ENCODE measurements at places on chromosomes 3 and 15.

- no peak for DNase-seq
Measured at GRCh38 chr3:141328286-141329166, 39.8 kb upstream of the ZBTB38 start.

- no peak for DNase-seq
Measured at GRCh38 chr3:161222662-161223061, 1.6 kb downstream of the NMD3 start.

DNA sequence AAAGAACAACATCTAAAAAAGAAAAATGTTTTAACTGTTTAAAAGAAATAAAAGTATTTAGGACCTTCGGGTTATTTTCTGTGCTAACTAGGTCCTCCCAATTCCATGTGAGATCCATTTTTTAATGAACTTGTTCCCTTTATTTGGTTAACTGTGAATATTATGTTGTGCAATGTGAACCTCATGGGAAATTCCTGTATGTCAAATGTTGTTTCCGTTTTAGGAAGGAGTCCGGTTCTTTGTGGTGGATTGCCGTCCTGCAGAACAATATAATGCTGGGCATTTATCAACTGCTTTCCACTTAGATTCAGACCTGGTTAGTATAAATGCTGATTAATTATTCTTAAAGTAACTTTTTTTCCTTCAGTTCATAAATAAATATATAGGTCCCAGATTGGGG, 35.5 kb upstream of the NIT2 start:
- DNase-seq: no peak

- no peak for DNase-seq
Measured at GRCh38 chr3:31389939-31390338, 142.8 kb upstream of the STT3B start.

DNA sequence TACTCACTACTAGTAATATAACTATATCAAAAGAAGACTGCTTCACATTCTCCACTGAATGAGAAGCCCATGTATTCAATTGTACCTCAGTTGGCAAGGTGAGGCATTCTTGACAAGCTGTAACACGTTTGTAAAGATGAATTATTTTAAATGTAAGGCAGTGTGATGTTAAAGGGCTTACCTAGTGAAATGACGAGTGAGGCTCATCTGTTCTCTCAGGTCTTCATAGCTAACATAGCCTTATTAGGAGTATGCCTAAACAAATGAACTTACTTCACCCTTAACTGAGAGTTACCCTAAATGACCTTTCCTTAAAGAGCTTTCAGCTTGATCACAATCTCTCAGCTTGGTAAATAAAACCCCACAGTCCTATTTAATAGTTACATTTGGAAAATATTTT, 127.3 kb downstream of the FEZF2 start:
- DNase-seq: no peak

GRCh38 chr3:140546649-140547048, 131.2 kb upstream of the TRIM42 start:
- DNase-seq: no peak

DNA sequence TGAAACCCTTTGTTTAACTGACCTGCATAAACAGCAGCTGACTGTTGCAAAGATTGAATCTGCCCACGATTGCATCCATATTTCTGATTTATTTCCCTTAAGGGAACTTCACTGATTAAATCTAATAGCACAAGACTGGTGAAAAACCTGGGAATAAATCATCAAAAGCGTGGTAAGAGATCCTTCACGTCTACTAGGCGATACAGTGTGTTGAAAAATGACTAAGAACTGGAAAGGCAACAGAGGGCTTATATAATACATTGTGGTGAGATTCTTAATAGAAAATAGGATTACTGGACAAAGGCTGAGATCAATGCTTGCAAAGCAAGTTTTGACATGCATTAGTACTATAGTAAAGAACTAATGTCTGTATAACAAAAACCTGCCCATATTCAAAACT, 49.0 kb downstream of the POLQ start:
- DNase-seq: no peak

- DNase-seq: no peak
Measured at GRCh38 chr3:58556001-58556400, 19.0 kb upstream of the ACOX2 start.

GRCh38 chr3:141280690-141281089, 49.1 kb downstream of the PXYLP1 start:
- DNase-seq: no peak

DNA sequence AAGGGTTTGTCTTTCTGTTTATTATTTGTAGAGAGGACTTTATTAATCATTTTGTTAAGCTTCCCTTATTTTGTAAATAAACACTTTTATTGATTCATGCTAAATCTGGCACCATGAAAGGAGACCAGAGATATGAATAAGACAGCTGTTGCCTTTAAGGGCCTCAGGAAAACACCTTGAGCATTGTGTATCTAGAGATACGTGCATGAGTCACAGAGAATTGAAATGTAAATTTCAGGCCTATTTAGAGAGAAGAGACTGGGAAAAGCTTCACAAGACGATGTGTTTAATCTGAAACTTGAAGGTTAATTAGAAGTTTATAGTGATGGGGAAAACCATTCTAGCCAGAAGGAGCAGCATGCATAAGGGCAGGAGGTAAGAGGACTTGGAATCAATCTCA, 28.6 kb upstream of the UTS2B start:
- DNase-seq: no peak

GRCh38 chr3:141853629-141854168, 22.7 kb upstream of the ATP1B3 start:
- DNase-seq: no peak

GRCh38 chr3:47042231-47042791, 62.8 kb downstream of the NBEAL2 start:
- no peak for DNase-seq

DNA sequence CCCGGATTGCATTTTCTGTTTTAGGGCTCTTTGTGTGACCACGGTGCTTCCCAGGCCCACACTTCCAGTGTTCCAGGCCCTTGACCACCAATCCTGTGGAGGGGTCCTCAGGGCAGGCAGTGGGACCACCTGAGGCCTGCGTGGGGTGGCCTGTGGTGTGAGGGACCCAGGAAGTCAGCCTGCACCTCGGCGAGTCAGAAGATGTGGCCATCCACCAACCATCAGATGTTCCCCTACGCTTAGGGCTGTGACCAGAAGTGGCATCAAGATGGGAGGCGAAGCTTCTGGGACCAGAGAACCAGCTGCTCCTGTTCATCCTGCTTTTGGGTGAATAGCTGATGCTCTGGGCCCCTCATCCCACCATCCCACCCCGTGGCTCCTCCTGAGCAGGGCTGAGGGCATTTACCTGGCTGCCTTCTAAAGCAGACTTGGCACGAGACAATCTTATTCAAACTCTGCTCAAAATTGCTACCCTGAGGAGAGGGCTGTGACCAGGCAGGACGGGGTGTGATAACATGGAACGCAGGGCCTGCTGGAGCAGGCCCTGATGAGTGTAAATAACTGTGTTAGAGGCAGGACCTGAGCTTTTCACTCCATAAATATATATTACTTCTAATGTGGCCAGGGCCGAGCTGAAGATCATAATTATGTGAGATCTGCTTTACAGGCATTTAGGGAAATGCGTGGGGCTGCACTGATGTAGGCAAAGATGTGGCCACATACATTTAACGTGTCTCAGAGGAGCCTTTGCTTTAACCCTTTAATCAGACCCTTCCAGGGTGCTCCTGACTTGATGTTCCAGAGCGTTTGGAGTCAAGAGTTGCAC, 28.8 kb downstream of the SMAD3 start:
- no peak for DNase-seq

GRCh38 chr15:88627463-88627862, 6.3 kb downstream of the AEN start:
- no peak for DNase-seq

GRCh38 chr3:194675680-194676079, 3.7 kb upstream of the LSG1 start:
- no peak for DNase-seq

DNA sequence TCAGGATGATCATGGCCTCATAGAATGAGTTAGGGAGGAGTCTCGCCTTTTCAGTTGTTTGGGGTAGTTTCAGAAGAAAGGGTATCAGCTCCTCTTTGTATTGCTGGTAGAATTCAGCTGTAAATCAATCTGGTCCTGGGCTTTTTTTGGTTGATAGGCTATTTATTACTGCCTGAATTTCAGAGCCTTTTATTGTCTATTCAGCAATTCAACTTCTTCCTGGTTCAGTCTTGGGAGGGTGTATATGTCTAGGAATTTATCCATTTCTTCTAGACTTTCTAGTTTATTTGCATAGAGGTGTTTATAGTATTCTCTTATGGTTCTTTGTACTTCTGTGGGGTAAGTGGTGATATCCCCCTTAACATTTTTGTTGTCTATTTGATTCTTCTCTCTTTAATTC, 1024.2 kb downstream of the DIPK2A start:
- DNase-seq: no peak

DNA sequence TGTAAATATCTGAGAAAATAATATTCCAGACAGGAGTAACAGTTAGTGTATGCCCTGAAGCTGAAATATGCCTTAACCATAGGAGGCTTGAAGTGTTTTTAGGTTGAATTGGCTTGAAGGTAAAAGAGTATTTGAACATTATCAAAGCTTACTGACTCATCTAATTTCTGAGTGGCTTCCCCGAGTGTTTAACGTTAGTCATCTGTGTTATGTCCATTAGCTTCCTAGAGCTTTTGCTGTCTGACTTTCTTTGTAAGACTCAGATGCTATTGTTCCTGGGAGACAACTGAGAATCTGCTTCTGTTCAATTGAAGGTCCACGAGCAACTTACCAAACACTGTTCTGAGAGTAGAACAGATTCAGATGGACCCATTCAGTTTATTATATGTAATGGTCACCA, 656.8 kb upstream of the NECTIN3 start:
- no peak for DNase-seq

- no peak for DNase-seq
Measured at GRCh38 chr3:29144361-29144760, 136.5 kb upstream of the RBMS3 start.

GRCh38 chr3:46609212-46609721, 3.1 kb upstream of the FAM240A start:
- no peak for DNase-seq

DNA sequence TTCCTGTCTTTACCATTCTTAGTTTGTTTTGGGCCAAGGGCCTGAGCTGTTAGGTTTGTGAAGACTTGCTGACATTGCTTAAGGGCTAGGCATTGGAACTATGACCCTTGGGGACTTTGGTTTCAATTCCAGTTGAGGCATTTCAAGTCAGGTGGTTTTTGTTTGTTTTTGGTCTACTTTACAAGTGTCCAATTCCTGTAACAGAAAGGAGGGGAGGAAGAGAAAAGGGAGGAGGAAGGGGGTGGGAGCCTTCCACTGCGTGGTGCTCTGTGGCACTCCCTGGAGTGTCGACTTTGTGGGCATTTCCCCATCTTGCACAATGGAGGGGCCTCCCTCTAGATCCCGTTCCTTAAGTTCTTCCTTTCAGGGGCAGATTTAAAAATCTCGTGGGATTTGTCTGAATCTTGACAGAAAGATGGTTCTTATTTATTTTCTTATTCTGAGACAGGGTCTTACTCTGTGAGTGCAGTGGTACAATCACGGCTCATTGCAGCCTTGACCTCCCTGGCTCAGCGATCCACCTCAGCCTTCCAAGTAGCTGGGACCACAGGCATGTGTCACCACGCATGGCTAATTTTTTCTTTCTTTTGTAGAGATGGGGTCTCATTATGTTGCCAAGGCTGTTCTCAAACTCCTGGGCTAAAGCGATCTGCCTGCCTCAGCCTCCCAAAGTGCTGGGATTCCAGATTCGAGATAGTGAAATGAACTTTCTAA, 59.5 kb upstream of the RYK start:
- DNase-seq: no peak

DNA sequence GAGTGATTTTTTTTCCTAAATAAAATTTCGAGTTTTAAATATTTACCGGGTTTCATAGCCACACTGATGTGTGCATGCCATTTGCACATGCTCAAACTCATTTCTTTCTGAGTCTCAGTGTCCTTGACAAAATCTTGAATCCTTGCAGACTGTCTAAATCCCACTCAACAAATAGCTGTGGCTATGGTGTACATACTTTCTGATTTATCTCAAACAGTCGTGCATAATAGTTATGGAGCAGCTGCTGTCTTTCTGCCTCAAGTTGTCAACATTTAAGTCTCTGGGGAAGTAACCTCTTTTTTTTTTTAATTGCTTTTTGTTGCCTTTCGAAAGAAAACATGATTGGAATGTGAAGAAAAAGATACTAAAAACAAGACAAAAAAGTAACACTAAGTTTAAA, 52.8 kb upstream of the UTS2B start:
- DNase-seq: no peak

- no peak for DNase-seq
Measured at GRCh38 chr3:100060685-100061484, 53.4 kb downstream of the FILIP1L start.

GRCh38 chr15:92304223-92304975, 89.3 kb upstream of the ST8SIA2 start:
- no peak for DNase-seq

DNA sequence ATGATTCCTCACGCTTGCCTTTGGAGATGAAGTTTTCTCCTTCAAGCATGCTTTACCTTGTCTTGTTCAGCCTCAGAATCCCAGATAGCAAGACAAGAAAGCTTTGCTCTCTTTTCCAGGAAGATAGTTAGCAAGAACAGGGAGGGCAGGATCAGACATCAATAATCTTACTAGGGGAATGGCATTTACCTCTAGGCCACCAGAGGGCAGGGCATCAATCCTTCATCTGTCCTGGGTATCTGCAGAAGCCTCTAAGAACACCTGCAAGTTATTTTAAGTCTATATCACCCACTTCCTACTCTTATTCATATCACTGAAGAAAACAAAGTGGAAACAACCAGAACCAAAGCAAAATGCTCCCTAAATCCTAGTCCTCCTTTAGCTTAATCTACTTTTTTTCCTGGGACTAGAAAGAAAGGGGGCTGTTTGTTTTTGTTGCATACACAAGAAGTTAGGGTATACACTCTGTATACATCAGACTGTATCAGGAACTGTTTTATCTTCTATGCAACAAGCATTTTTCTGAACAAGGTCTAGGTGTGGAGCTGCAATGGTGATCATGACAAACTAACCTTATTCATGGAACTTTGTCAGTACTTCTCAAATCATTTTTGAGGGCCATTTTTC, 862.5 kb downstream of the CADM2 start:
- DNase-seq: no peak

DNA sequence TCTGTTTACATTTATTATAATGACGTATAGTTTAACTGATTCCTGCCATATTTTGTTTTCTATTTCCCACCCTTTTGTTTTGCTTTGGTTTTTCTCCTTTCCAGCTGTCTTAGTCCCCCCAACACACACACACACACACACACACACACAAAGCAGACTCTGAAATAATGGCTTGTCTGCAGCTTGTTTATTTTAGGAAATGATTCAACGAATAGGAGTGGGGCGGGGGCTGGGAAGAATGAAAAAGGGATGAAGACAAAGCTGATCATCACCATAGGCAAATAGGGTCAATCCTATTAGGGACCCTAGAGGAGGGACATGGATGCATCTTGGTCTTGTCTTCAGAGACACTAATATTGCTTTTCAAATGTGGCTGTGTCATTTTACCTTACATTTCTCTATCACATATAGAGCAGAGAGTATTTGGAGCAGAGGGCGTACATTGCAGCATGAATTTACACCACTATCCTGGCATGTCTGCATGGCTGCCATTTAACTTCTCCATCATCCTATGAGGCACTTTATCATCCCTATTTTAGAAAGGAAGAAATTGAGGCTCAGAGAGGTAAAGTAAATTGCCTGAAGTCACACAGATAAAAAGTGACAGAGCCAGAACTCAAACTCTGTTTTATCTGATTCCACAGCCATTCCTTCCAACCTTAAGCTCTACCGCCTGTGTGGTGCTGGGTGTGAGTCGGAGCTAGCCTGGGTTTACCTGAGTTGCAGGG, 147.2 kb upstream of the TPM1 start:
- no peak for DNase-seq
